NCI-H187 (cell line): ENCODE measurements at places on chromosomes 12 and 14.

- DNase-seq = no peak
Measured at GRCh38 chr12:90129366-90130030, 420.9 kb upstream of the ATP2B1 start.

- no peak for DNase-seq
Measured at GRCh38 chr14:54688229-54688628, 121.3 kb downstream of the SAMD4A start.

DNA sequence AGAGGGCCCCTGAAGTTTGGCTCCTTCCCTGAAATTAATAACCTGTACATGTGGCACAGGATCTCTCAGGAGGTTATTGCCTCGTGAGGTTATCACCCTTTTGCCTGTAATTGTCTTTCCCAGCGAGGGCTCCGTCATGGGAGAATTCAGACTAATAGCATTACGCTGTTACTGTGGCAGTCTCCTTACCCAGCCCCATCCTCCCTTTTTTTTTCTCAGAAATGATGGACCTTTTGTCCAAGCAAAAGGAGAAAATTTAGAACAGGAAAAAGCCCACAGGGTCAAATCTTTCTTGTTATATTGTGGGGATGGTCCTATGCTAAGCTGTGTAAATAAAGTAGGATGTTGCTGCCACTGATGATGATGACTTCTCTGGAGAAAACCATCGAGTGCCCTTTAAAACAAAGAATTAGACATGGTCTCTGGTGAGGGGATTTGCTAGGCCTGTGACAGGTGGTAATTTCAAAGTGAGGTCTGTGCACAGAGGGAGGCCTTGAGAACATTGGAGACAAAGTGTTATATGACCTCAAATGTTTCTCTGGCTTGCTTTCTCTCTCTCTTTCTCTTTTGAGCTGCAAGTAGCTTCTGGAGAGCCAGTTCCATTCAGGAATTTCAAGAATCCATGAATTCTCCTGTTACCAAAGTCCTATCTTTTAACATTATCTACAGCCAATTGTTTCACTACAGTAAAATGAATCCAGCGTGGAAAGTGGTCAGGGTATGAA is 357.2 kb downstream of the BMP4 start:
- peak; percentile 89 for DNase-seq

GRCh38 chr14:70791971-70792370 is 17.3 kb downstream of the MAP3K9 start:
- no peak for DNase-seq

DNA sequence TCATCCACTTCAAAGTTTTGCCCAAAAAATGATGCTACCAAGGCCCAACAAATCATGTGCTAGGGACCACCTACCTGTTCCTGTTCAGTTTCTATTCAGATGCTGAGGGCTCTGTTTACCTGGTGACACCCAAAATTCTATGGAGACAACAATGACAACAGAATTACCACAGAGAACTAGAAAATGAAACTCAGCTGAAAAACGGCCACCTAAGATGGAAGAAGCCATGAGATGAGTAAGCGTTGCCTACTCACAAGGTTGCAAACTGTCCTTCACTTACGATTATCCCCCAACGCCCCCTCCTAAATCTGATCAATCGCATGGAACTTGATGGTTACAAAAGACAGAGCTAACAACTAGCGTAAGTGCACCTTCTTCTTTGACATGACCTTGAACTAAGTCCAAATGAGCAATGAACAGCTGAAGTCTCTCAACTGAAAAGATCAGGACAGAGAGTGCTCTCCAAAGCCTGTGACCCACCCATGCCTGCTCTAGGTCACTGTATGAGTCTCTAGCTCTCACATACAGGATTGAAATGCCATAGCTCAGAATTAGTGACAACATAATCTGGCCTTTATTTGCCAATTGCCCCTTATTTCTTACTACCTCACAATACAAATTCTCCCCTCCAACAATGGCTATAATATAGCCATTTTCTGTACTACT is at the start of gene RNASE11:
TSS of gene RNASE11 (minus strand) at position 513 of the 666 bp plus-strand sequence.
- no peak for DNase-seq
